Islet precursor cell (in vitro differentiated cells): ENCODE measurements at places on chromosomes 4 and X.
A peak's percentile ranks its signal among the peaks of the same experiment; 100 is the strongest.

DNA sequence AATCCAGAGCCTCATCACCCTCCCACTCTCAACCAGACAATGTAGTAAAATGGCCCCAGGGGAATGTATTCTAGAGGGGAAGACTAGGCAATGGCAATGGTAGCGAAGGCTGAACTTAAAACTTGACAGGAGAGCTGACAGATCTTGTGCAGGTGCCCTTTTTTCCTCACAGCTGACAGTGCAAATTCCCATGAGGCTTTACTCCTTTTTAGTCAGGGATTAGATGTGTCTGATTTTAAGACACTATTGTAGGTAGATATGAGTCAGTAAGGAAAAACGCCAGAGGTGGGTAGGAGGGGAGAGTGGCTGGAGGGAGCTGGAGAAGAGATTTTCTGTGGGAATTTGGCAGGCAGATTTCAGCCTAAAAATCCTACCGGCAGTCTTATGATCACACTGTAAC, 10.7 kb downstream of the CAPN6 start:
- DNase-seq = no peak

DNA sequence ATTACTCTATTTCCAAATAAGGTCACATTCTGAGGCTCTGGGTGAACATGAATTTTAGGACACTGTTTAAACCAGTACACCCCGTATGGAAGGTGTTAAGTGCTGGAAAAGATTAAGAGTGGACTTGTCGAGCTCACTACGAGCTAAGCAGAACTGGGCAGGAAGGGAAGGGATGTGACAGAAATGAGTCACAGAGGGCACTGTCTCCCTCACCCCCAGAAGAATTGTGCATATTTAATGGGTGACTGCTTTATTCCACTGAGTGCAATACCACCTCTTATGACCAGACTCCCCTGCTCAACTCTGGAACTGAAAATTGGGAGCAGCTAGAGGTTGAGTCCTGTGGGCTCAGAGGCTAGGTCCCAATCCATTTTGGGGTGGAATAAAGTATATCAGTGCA, 187.4 kb upstream of the RPS6KA3 start:
- DNase-seq = no peak

- no peak for DNase-seq
Observed at GRCh38 chr4:1026115-1026514, 14.7 kb downstream of the FGFRL1 start.

DNA sequence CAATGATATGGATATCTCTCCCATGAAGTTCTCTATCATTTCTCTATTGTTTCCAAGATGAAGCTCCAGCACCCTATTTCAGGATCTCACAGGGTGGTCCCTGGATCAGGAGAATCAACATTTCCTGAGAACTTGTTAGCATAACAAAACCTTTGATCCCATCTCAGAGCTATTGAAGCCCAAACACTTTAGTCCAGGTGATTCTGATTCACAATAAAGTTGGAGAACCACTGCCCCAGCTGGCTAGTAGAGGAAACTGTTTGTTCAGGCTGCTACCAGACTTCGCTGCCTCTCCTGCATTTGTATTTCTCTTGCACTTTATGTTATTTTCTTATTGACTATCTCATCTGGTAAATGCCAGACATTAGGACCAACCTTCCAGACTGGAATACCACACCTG, 65.4 kb downstream of the CEP44 start:
- DNase-seq = no peak

DNA sequence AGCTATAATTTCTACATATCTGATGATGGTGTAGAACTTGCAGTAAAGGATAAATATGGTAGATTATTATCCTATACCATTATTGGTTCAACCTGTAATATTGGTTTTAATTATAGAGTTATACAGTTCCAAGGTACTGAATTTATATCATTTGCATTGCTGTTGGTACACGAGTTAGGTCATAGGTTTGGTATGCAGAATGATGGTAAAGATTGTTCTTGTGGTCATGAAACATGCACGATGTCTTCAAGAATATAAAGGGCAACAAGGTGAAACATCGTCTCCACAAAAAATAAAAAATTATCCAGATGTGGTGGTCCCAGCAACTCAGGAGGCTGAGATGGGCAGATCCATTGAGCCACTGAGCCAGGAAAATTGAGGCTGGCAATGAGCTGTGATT, 99.6 kb downstream of the ADAM29 start:
- no peak for DNase-seq

GRCh38 chr4:20251796-20252655, at the start of gene SLIT2:
Gene SLIT2, plus strand, starts transcription at chr4:20251905. Its CDS starts 1,911 bp downstream, at chr4:20253816.
- peak; percentile 94 for DNase-seq

DNA sequence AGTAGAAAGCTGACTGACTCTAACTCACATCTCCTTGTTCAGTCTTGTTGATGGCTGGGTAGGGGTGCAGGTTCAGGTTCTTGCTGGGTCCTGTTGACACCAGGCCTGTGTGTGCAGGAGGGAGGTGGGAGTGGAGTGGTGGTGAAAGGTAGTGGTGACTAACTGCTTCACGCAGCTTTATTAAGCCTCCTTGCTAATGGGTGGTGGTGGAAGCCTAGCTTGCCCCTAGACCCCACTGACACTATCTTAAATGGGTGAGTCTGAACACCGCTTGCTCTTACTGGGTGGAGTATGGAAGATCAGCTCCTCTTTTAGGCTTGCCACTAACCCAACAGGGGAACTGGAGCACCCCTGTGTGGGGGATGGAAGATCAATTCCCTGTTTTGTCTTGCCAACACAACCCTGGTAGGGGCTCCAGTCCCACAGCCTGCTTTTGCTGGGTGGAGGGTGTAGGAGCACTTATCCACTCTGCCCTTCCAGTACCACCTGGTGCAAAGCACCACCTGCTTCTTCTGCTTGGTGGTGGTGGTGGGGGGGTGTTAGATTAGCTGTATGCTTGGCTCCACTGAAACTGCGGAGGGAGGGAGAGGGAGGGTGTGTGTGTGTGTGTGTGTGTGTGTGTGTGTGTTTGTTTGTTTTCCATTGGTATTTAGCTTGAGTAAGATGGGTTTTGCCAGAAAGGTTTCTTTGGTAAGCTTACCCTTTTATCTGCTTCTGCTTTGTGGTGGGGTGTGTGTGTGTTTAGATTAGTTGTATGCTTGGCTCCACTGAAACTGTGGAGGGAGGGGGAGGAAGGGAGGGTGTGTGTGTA, 25.6 kb downstream of the KDM6A start:
- DNase-seq = no peak

- DNase-seq = no peak
Observed at GRCh38 chrX:141701072-141701471, 2.5 kb upstream of the SPANXD start.

DNA sequence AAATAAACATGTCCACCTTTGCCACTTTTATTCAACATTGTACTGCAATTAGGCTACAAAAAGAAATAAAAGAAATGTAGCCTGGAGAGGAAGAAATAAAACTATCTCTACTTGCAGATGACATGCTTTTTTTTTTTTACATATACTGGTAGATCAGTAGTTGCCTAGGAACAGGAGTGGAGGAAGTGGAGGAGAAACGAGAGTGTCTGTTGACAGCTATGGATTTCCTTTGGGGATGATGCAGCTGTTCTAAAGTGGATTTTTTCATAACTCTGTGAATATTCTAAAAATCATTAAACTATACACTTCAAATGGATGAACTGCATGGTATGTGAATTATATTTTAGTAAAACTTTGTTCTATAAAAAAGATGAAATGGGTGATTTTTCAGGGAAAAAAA, 116.4 kb downstream of the ANAPC4 start:
- no peak for DNase-seq

GRCh38 chrX:42686296-42686695, 91.7 kb downstream of the PPP1R2C start:
- no peak for DNase-seq

DNA sequence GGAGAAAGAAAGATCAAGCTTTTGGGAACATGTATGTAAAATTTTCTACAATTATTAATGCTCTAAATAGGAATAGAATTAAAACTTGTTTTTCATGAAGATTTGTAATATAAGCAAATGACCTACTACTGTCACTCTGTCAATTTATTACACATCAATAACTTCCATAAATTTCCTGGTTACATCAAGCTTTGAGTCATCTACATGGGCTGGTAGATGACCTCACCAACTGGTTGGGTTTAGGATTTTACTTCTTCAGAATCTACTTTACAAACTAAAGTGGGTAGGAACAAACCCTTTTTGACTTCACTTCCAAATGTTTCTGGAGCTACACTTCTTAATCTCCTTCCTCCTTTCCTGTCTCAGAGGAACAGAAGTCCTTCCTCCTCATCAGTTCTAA, 12.0 kb upstream of the LRAT start:
- DNase-seq = no peak

DNA sequence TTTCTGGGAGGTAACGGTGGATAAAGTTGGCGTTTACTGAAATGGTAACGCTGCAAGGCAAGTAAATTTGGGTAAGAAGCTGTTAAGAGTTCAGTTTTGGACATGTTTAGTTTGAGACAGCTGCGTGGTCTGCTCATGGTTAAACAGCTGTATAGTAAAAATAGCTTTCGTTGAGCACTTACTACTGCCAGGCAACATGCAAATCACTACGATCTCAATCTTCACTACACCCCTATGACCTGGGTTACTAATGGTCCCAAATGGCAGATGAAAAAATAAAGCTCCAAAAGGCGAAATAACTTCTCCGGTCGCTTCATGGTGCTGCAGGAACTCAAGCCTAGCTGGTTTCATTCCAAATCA, 22.2 kb downstream of the FABP2 start:
- no peak for DNase-seq

- peak; percentile 85 for DNase-seq
Observed at GRCh38 chr4:123564758-123565346, 168.3 kb downstream of the SPRY1 start.

- DNase-seq = peak; percentile 79
Observed at GRCh38 chr4:173752610-173753230, 222.7 kb upstream of the HAND2 start.

DNA sequence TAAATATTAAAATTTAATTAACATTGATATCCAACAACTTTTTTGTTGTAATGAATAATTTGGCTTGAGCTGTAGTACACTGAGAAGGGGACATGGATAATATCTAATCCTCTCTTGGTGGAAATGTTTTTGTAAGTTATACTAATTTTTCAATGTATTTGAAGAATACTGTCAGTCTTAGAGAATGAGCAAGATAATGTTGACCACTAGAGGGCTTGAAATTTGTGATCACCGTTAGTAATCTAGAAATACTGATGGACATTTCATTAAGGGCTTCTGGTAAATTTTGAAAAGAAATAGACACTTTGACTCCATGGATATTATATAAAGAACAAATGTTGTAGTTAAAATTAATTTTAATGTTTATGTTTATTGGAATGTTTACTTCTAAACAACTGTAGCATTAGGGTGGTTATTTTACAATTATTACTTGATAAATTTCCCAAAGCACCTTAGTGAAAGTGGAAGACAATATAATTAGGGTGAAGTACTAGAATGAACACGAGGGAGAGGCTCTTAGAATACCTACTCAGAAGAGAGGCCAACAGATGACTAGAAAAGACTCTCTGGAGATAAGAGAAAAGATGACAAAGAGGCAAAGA, 20.0 kb upstream of the CAMK2D start:
- DNase-seq = no peak

GRCh38 chrX:34770511-34770910, 113.4 kb upstream of the TMEM47 start:
- DNase-seq = no peak

- DNase-seq = no peak
Observed at GRCh38 chrX:17721715-17722114, 15.6 kb upstream of the SCML1 start.

GRCh38 chr4:173991316-173991715, 292.2 kb downstream of the FBXO8 start:
- no peak for DNase-seq

DNA sequence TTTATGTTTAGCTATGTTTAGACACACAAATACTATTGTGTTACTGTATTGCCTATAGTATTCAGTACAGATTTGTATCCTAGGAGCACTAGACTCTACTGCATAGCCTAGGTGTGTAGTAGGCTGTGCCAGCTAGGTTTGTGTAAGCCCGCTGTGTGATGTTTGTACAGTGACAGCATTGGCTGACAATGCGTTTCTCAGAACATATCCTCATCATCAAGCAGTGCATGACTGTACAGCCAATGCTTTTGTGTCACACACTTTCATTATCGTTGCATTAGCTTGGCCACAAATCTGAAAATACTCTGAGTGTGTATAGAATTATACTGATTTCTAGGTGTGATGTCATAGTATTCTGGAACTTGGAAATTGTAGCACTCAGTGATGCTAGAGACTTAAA, 63.4 kb downstream of the CLDN34 start:
- DNase-seq = no peak

DNA sequence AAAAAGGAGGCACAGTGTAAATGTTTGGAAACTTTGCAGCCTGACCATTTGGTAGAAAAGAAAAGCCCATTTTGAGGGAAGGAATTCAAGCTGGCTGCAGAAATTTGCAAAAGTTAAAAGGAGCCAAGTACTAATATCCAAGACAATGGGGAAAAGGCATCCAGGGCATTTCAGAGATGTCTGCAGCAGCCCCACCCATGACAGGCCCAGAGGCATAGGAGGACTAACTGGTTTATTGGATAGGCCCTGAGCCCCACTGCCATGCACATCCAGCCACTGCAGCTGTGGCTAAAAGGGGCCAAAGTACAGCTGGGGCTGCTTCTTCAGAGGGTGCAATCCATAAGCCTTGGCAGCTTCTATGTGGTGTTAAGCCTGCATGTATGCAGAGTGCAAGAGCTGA, 104.9 kb downstream of the HS3ST1 start:
- no peak for DNase-seq

DNA sequence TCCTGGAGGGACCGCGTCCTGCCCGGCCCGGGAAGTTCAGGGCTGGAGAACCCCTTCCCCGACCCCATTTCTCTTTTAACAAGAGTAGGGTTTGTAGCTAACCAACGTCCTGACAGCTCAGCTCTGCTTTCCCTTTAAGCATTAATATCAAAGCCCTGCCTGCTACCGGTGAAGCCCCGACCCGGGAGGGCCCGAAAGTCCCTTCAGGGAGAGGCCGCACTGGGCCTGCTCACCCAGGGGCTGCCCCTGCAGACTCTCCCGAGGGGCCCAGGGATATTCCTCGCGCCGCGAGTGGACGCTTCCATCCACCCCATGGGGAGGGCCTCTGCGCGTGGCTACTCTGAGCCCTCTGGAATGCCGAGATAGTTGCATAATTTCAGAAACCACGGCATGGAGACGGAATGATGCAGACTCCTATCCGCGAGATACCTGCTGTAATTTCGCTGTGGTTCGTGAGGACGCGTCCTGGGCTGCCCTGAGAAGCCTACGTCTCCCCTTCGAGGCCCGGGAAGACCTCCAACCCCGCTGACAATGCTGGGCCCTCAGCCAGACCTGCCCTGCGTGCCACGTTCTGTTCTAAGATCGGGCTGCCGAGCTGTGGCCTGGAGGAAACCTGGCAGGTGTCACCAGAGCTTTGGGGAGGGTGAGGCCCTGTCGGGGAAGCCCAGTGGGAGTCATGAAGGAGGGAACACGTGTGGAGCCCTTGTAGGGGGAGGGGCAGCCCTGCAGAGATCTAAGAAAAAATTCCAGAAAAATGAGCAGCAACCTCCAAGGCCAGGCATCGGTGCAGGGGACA, 999 bp upstream of the CTBP1 start:
- no peak for DNase-seq

GRCh38 chr4:177339477-177340374, 30.1 kb downstream of the NEIL3 start:
- no peak for DNase-seq
